ENCODE measurements at places on chromosomes 5 and 9. TPM values are rescaled to one million over a fixed set of nuclear protein-coding genes. Genes with fewer than 3 reads are reported as not detected.

- no peak overlapping the region for H3K27ac ChIP-seq
- no peak for DNase-seq
- no peaks in the 10 kb centered on the region for H3K27me3 ChIP-seq
- H3K4me1 ChIP-seq, result no peaks in the 10 kb centered on the region
- H3K36me3 ChIP-seq, result peaks cover 10% of the 10 kb centered on the region
Measured at GRCh38 chr9:114291886-114292590, 30.9 kb upstream of the ORM1 start.

GRCh38 chr5:175867587-175868347 lies 3.6 kb upstream of the CPLX2 start:
- H3K36me3 ChIP-seq, result no peaks in the 10 kb centered on the region
- H3K27me3 ChIP-seq, result peaks cover 15% of the 10 kb centered on the region
- peaks cover 13% of the 10 kb centered on the region for H3K4me1 ChIP-seq
- no peak overlapping the region for H3K4me3 ChIP-seq

- no peaks in the 10 kb centered on the region for H3K27me3 ChIP-seq
- H3K4me1 ChIP-seq, result no peaks in the 10 kb centered on the region
- peak; percentile 90 for DNase-seq
- H3K36me3 ChIP-seq, result no peaks in the 10 kb centered on the region
- no peak overlapping the region for H3K27ac ChIP-seq
- no peak overlapping the region for H3K4me3 ChIP-seq
Measured at GRCh38 chr5:172716796-172717313, 54.1 kb downstream of the DUSP1 start.

DNA sequence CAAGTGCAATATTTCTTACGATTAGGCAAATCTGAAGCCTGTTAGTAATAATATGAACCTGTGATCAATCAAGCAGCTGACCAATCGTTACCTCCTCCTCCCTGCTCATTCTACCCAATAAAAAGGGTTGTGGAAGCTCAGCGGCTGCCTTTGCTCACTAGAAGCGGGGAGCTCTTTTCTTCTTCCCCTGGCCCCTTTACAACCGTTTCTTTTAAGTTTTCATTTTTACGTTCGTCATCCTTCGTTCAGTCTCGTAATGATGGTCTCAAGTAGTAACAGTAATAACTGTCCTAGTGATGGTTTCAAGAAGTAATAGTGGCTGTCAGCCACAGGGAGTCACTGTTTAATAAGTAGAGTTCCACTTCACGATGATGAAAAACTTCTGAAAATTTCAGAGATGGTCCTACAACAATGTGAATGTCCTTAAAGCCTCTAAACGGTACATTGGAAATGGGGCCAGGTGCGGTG lies 6.2 kb downstream of the UGT3A2 start:
- H3K27ac ChIP-seq, result no peak overlapping the region
- DNase-seq, result no peak
- H3K27me3 ChIP-seq, result peaks cover 15% of the 10 kb centered on the region
- no peak overlapping the region for H3K4me3 ChIP-seq
- H3K4me1 ChIP-seq, result peaks cover 7% of the 10 kb centered on the region

GRCh38 chr5:111743512-111743911 lies 13.5 kb downstream of the NREP start:
- DNase-seq, result no peak
- H3K4me3 ChIP-seq, result no peak overlapping the region
- H3K27ac ChIP-seq, result peak overlapping the region; percentile 78
- peaks cover 40% of the 10 kb centered on the region for H3K4me1 ChIP-seq

ACTBL2 gene
- polyA plus RNA-seq, result 0.17 TPM

IL5 gene
- polyA plus RNA-seq, result not detected

NIPBL gene
- 18.5 TPM for polyA plus RNA-seq

WDR38 gene
- not detected for polyA plus RNA-seq

SH3TC2 gene
- polyA plus RNA-seq, result 1.3 TPM

All from hepatocyte (in vitro differentiated cells).